ACHN (cell line): ENCODE measurements at places on chromosomes 4 and X.

- DNase-seq: peak; percentile 3
These were observed 556.3 kb downstream of the PPARGC1A start for GRCh38 chr4:23333556-23333945.

- no peak for DNase-seq
These were observed 9.9 kb upstream of the PITX2 start for GRCh38 chr4:110632506-110633357.

DNA sequence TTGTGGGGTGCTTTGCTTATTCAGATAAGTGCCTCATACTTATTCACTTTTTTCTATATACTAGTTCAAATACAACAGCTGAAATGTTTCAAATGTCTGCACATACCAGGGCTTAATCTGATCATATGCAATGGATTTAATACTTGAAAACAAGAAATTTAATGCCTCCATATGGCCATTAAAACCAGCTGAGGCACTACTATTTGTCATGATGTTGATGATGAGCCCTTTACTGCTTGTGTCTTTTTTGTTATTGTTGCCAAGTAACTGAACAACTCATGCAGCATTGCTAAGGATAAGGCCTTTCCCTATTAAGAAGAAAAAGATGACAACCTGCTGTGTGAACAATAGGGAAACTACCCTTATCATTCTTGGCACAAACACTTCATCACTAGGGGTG is 52.5 kb downstream of the MAGEB10 start:
- DNase-seq: no peak

DNA sequence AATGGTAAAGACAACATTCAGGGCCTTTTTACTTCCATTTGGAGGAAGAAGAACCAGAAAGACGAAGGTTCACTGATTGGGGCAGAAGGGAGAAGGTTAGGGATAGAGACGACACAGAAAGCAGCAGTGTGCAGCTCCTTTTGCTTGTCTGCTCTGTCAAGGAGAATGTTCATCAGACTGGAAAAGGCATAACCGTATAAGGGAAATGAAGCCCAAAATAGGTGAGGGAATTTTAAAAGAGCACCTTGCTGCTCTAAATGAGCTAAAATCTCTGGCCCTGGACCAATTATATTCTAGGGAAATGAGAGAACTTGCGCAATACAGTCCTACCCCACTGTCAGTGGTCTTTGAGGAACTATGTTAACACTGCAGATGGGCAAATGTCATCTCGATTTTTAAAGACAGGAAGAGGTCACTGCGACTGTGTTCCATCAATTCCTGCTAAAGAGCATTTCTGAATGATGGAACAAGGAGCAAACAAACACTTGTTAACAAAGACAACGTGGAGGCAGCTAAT is 909.8 kb upstream of the FTHL17 start:
- no peak for DNase-seq

DNA sequence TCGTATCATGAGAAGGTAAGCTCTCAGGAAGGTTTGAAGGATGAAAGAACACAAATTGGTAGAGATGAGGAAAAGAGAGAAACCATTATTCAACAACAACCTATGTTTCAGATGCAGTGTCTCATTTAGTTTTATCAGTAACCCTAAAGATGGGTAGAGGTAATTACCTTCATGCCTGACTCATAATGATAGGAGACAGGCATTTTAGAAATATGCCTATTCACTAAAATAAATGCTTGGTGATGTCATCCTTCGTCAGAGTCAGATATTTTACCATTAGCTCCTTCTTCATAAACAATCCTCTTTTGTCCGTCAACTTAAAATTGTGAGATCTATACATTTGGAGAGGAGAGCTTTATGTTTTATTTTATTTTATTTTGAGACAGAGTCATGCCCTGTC is 21.5 kb upstream of the RNF150 start:
- no peak for DNase-seq

GRCh38 chr4:105352826-105353225 is 121.0 kb downstream of the PPA2 start:
- no peak for DNase-seq

DNA sequence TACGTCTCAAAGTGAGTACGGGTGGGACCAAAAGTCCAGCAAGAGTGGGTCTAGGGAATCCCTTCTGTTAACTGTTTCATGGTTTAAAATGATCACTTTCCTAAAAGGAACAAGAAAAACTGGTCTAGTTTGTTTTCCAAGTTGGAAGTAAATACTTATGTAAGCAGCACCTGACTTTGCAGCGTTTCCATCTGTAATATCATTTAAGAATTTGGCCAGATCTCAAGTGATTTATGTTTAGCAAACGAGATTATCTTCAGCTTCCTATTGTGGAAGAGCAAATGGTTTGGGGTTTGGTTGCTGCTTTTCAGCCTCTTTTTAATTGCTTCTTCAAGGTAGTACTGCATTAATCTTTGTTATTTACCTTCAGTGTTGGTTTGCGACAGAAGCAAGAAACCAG is 50.4 kb downstream of the FHIP1A start:
- DNase-seq: no peak

DNA sequence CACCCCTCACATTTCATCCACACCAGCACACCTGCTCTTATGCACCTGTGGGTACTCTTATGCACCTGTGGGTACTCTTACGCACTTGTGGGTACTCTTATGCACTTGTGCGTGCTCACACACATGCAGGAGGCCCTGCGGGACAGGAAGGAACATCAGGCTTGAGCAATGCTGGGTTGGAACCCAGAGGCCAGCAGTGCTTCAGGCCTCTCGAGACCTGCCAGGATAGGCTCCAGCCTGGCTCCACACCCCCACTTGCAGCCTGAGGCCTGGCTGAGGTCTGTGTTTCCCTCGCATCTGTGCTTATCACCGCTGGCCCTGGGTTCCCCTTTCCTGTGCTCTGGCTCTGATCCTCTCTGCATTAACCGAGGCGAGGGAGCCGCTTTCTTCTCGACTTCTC is 34.7 kb downstream of the SORCS2 start:
- no peak for DNase-seq

- peak; percentile 5 for DNase-seq
These were observed 26.9 kb upstream of the TMPRSS11B start for GRCh38 chr4:68272380-68272779.

GRCh38 chr4:147101678-147102077 is 156.0 kb upstream of the TTC29 start:
- no peak for DNase-seq

GRCh38 chrX:18937173-18937572 is 46.7 kb downstream of the PHKA2 start:
- no peak for DNase-seq

GRCh38 chr4:2650276-2650675 is 105.9 kb downstream of the TNIP2 start:
- no peak for DNase-seq

DNA sequence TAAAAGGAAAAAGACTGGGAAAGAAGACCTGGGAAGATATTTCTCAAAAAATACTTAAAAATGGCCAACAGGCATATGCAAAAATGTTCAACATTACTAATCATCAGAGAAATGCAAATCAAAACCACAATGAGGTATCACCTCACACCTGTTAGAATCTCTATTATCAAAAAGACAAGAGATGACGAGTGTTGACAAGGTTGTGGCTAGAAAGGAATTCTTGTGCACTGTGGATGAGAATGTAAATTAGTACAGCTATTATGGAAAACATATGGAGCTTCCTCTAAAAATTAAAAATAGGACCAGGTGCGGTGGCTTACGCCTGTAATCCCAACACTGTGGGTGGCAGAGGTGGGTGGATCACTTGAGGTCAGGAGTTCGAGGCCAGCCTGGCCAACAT is 50.0 kb downstream of the C4orf46 start:
- no peak for DNase-seq

DNA sequence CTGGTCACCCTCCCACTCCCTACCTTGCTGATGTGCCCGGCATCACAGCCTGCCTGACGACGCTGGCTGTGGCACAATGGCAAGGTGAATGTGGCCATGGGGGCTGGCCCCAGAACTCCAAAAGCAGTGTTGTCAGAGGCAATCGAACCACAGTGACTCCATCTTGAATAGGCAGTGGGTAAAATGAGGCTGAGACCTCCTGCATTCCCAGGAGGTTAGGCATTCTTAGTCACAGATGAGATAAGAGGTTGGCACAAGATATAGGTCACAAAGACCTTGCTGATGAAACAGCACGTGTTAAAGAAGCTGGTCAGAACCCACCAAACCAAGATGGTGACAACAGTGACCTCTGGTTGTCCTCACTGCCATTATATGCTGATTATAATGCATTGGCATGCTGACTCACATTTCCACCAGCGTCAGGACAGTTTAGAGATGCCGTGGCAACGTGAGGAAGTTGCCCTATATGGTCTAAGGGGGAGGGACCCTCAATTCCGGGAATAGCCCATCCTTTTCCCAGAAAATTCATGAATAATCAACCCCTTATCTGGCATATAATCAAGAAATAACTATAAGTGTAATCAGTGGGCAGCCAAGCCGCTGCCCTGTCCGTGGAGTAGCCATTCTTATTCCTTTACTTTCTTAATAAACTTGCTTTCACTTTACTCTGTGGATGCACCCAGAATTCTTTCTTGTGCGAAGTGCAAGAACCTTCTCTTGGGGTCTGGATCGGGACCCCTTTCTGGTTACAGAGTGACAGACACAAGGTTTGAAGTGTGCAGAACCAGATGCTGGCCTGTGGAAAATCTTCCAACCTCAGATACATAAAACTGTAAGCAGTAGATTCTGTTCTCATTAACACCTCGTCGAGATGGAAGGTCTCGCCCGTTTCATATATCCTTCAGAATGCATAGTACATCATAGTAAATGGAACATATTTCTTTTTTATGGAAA is 26.8 kb upstream of the CLDN24 start:
- DNase-seq: peak; percentile 89

- no peak for DNase-seq
These were observed 1905.4 kb downstream of the C4orf33 start for GRCh38 chr4:131001371-131001770.

DNA sequence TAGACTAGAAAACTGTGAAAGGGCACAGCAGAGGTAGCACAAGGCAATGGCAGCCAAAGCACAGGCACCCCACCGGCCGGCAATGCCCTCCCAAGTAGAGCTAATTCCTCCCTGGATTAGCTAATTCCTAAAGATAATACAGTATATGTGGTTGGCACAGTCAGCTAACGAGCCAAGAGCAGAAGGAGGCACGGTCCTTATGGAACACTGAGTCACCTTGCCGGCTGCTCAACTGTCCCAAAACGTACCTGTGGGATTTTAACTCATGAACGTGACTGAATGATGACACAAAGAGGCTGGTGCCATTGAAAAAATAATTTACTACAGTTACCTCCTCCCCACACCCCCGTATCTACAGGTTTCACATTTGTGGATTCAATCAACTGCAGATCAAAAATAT is 9.1 kb upstream of the FGFBP1 start:
- DNase-seq: no peak

GRCh38 chr4:55184600-55185523 is 59.5 kb upstream of the KDR start:
- DNase-seq: no peak

- DNase-seq: no peak
These were observed 2.1 kb upstream of the PDE6B start for GRCh38 chr4:622996-623913.

GRCh38 chr4:100311181-100311580 is 120.9 kb upstream of the DDIT4L start:
- DNase-seq: peak; percentile 14

DNA sequence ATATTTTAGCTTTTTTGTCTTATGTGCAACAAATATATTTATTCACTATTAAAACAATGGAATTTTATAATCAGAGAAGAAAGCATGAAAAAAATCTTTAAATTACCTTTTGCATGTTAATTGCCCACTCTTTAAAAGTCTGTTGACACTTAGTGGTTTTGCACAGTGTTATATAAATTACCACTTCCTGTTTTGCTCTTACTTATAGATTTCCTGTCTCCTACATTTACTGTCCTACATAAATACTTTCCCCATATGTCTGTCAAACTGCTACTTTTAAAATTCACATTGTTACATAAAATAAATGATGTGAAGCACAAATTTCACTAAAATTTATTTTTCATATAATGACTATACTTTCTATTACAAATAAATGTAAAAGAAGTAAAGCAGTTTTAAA is 161.1 kb upstream of the NDST4 start:
- no peak for DNase-seq

GRCh38 chrX:148574237-148574973 is 74.0 kb downstream of the AFF2 start:
- DNase-seq: no peak

DNA sequence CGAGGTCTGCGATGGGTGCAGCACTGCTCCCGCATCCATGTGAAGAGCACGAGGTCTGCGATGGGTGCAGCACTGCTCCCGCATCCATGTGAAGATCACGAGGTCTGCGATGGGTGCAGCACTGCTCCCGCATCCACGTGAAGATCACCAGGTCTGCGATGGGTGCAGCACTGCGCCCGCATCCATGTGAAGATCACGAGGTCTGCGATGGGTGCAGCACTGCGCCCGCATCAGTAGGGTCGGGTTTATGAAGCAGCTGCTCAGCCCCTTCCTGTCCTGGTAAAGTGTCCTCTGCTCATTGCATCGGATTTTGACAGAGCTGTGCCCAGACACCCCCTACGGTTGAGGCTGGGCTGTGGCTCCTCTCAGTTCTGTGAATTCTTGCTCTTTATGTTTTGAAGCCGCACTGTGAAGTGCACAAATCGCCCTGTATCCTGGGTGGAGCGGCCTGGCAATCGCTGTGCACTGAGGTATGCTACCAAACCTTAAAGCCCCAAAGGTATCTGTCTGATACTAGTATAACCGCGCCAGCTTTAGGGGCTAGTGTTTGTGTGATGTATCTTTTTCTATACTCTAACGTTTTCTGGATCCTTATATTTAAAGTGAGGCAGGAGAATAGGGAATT is 98.7 kb downstream of the CPZ start:
- no peak for DNase-seq

DNA sequence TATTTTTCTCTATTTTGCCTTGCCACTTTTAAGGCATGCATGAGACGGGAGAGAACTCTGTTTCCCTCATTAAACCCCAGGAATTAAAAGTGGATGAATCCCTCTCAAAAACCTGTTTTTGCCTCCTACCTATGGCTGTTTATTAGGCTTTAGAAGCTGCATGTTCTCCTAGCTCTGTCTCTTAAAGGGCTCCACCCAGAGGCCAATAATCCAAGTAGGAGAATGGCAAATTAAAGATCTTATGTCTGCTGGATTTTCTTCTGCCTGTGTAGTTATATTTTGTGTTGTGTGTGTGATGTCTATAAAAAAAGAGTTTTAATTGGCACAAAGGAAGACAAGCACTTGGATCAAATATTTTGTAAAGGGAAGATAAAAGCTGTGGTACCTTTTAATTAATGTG is 32.4 kb downstream of the MAGEC1 start:
- DNase-seq: peak; percentile 2

DNA sequence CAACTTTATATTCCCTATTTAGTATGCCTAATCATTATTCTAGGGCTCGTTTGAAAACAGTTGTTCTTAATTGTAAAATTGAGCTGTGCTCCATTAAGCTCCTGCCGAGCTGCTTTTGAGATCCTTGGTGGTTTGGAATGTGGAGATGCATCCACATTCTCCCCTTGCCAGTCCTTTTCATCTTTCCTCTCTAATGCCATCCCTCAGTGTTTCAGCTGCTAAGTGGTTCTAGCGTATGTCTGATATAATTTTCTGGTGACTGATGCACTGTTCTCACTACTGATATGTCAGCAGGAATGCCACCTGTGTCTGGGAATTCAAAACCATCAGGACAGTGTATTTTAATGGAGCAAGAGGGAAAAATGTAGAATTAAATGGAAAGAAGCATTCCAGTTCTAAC is 1085.0 kb downstream of the CCSER1 start:
- DNase-seq: no peak
